ENCODE measurements at places on chromosomes 3 and 15. TPM values are rescaled to one million over a fixed set of nuclear protein-coding genes. Genes with fewer than 3 reads are reported as not detected.

Gene OR5K2
- total RNA-seq = not detected

GRCh38 chr3:77147836-77148578, 108.1 kb downstream of the ROBO2 start:
- no peak for DNase-seq

GRCh38 chr3:38226273-38226672, 39.3 kb upstream of the SLC22A13 start:
- no peak for DNase-seq

DNA sequence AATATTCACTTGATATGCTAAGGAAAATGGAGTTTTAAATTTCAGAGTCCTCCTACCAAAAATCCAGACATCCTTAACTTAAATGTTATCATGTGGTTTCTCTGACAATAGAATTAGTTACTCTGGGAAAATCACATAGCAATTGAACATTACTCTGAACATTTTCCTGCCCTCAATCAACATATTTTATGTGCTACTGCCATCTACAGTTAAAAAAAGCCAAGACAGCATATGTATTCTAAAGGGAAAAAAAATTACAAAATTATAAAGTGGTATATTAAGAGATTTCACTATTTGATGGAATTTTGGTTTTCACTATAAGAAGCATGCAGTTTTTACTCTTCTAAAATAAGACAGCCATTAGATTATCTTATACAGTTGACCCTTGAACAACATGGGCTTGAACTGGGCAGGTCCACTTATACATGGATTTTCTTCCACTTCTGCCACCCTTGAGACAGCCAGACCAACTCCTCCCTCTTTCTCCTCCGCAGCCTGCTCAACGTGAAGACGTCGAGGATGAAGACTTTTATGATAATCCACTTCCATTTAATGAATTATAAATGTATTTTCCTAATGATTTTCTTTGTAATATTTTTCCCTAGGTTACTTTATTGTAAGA, 122.3 kb downstream of the ATP1B3 start:
- no peak for DNase-seq

GRCh38 chr3:116339441-116340028, 105.8 kb downstream of the LSAMP start:
- DNase-seq = no peak

- DNase-seq = no peak
Measured at GRCh38 chr15:48427479-48427878, 96.2 kb downstream of the DUT start.

- no peak for DNase-seq
Measured at GRCh38 chr15:62631076-62631724, 411.3 kb upstream of the TPM1 start.

Gene PRSS50
- total RNA-seq = not detected

Gene TM6SF1
- 1.9 TPM for total RNA-seq

GRCh38 chr3:184727357-184728009, 15.6 kb upstream of the MAGEF1 start:
- peak; percentile 62 for DNase-seq

Gene XRN1
- 67.8 TPM for total RNA-seq

DNA sequence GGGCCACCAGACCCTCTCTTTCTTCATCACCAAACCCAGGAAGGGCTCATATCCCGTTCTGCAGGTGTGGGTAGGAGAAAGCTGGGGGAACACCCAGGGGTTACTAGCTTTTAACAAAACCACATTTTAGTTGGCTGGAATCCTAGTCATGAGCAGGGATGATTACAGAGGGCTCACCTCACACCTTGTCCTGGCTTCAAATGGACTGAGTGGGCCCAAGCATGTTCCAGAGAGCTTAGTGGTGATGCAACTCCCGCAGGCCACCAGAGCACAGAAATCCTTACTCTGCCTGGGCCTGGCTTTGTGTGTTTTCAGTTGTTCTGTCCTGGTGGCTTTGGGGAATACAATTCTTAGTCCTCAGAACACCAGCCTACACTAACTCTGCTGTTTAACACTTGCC, 56.8 kb upstream of the RYK start:
- DNase-seq = no peak

DNA sequence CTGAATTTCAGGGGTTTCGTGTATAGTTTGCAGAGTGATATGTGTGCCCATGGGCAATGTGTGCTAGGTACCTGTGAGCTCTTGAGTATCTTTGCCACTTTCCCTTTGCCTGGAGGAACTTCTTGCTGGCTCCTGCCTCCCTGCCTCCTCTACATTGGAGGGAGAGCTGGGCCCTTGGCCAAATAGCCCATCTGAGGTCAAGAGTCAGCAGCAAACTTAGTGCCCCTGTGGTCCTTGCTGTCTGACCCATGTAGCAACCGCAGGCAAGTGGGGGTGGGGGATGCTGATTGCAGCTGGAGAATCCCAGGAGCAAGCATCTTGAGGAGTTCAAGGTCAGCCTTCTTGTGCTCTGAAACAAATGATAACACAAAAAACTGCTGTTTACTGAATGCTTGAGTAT, 5.4 kb upstream of the TBC1D21 start:
- no peak for DNase-seq

- no peak for DNase-seq
Measured at GRCh38 chr3:122880624-122881023, 85.8 kb downstream of the SLC49A4 start.

GRCh38 chr15:25683911-25684310, 179.2 kb downstream of the ATP10A start:
- no peak for DNase-seq
